Neuronal stem cell (in vitro differentiated cells): ENCODE measurements at places on chromosomes 7 and 10.
A peak's percentile ranks its signal among the peaks of the same experiment; 100 is the strongest.

DNA sequence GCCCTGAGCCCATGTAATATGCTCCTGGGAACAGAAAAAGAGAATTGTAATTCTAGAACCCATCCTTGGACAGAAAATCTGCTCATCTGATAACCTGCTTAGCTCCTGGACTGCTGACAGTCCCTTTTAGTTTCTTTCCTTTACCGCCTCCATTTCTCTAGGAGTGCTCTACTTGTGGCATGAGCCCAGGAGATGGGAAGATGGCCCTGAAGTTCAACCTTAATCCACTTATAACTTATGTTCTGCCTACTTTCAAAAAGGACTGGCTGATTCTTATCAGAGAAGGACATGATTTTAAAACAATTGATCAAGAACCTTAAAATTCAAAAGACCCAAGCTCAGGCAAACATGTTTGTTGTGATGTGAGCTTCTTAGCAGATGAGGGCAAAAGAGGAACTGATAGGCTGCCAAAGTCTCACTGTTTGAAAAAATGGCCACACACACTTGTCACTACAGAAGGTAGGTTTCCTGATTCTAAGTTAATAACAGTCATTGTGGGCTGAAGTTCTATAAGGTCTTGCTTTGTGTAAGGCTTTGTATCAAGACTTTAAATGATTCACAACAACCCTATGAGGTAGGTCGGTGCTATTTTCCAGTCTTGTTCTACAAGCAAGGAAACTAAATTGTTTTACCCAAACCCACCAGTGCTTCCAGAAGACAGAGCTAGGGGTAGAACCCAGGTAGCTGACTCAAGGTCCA, 94.3 kb upstream of the AFAP1L2 start:
- DNase-seq: no peak

- no peak for DNase-seq
These were observed 56.3 kb upstream of the ABCB5 start for GRCh38 chr7:20558963-20559716.

DNA sequence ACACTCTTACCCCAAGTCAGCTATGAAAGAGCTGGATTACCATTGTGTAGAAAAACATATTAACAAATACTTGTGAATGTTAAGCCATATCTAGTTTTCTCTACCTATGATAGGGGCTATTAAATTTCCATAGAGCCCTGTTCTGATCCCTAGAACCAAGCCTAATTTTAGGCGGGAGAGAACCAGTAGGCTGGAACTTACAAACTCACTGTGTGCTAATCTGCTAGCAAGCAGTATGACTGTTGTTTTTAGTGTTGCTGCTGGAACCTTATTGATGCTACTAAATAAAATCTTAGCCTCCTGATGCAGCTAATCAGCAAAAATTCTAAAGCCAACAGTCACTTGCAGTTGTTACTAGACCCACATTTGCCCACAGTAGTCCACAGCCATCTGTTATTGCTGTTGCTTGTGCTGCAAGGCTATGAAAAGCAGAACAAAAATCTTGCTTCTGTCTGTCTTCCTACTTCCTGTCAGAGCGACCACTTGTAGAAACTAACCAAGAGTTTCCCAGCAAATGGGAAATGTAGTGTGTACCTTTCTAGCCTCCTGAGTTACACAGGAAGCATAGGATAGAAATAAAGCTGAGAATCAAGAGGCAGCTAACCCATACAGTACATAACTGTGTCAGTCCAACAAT, 368.4 kb downstream of the ARL4A start:
- no peak for DNase-seq

DNA sequence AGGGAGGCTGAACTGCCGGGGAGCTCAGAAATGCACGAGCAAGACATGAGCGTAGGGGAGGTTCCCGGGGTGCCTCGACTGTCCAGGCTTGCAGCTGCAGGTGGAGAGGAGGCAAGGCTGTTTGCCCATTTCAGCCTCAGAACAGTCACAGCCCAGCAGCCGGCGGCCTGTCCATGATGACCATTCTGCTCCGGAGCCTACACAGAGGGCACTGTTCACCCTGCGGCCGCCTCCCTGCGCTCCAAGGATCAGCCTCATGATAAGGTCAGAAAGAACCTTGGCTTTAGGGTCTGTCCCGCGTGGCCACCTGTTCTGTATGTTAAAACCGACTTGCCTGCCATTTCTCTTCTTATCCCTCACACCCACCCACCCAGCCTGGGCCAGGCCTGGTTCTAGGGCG, 21.9 kb upstream of the CFAP46 start:
- DNase-seq: no peak

DNA sequence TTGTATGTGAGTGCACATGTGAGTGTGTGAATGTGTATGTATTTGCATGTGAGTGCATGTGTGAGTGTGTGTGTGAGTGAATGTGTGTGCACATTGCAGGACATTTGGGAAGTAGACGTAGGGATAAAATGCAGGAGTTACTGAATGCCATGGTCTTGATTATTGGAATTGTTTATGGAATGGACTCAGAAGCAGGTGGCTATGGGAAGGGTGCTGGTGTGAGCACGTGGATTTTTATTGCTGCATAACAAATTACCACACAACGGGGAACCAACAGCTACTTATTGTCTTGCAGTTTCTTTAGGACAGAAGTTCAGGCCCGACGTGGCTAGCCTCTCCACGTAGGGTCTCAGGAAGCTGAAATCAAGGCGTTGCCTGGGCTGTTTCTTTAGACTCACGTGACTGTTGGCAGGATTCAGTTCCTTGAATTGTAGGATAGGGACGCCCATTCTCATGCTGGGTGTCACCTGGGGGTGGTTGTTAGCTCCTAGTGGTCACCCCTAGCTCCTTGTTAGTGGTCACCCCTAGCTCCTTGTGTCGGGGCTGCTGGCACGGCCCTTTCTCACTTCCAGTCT, 48.3 kb upstream of the ZNF32 start:
- DNase-seq: no peak

DNA sequence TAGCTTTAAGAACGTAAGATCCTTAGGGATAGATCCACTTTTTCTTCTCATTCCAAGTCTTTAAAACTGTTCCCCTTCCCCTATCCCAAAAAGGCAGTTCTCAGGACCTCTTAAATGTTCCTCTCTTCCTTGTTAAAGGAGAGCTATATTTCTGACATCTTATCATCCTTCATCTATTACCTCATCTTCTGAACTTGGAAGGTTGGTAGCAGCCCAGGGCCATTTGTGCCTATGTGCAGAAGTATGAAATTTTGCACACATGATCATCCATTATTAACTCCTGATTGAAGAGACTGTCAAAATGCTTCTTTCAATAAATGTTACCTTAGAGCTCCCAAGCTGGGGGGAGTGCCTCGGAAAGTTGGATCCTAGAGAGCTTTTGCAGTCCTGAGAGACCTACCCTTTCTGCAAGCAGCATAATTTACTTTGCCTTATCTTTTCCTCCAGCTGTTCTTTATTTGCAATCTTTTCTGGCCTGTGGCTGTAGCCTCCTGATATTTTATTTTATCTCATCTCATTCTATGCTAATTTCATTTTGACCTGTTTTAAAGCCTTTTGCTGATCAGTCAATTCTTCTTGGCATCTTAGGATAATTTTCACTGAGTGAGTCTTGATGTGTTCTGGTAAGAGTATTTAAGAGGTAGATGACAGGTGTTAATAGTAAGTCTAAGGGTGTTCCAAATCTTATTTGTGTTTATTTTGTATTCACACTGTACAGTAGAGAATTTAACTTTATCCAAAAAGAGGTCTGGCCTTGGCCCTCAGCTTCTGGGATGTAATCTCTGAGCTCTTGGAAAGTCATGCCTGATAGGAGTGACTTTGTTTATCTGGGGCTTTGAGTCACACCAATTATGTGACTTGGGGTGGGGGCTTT, 135.0 kb upstream of the PDLIM1 start:
- DNase-seq: no peak

GRCh38 chr7:25482631-25483030, 254.3 kb upstream of the NPVF start:
- DNase-seq: no peak

- no peak for DNase-seq
These were observed 262.3 kb downstream of the NEBL start for GRCh38 chr10:20634839-20635238.

DNA sequence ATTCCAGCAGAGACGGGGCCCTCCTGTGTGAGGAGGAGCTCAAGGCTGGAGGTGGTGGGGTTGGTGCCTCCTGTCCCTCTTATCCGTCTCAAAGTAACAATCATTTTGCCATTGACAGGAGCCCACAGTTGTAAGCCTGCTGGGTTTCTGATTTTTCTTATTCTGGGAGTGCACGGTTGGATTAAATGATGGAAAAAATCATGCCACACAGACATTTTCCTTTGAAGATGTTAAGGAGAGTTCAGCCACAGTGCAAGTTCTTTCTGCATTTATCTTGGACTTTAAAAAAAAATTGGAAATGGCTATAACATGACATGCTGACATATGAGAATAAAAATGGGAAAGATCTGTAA, 8.4 kb upstream of the LYZL1 start:
- DNase-seq: no peak

GRCh38 chr10:125160856-125161706, 718 bp upstream of the CTBP2 start:
- peak; percentile 90 for DNase-seq

GRCh38 chr7:84495128-84495527, 300.5 kb upstream of the SEMA3A start:
- no peak for DNase-seq
